ENCODE measurements at places on chromosomes 2 and 18.

DNA sequence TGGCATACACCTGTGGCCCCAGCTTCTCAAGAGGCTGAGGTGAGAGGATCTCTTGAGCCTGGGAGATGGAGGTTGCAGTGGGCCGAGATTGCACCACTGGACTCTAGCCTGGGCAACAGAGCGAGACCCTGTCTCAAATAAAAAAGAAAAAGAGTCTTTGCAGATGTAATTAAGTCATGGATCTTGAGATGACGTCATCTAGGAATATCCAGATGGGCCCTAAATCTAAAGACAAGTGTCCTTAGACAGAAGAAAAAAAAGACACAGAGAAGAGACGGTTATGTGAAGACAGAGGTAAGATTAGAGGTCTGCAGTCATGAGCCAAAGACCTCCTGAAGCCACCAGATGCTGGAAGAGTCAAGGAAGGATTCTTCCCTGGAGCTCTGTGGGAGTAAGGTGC is 74.3 kb downstream of the RHOB start:
- no peak for DNase-seq

- DNase-seq: no peak
Measured at GRCh38 chr2:217849154-217849975, 153.4 kb downstream of the TNS1 start.

GRCh38 chr2:175966839-175967238 is 35.2 kb downstream of the LNPK start:
- DNase-seq: no peak

DNA sequence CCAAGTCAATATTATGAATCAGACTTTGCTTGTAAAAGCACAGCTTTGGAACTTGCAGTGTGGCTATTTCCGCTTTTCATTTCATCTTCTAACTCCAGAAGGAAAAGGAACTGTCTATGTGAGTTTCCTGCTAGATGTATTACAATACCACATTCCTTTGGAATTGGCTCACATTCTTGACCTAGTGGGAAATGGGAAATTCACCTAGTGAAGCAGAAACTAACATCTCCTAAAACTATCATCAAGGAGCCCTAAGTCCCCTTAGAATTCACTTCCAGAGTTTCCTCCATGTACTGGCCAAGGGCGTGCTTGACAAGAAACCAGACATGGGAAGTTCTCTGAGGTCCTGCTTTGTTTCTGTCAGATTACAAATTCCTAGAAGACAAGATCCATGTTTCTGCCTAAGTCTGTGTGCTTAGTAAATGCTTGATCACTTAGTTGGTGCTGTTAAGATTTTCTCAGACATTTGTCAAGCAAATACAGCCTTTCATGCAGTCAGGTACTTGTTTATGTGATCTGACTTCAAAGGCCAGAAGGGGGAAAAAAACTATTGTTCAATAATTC is 275.7 kb upstream of the FN1 start:
- DNase-seq: no peak

GRCh38 chr18:32174719-32175118 is 15.1 kb upstream of the MEP1B start:
- DNase-seq: no peak

DNA sequence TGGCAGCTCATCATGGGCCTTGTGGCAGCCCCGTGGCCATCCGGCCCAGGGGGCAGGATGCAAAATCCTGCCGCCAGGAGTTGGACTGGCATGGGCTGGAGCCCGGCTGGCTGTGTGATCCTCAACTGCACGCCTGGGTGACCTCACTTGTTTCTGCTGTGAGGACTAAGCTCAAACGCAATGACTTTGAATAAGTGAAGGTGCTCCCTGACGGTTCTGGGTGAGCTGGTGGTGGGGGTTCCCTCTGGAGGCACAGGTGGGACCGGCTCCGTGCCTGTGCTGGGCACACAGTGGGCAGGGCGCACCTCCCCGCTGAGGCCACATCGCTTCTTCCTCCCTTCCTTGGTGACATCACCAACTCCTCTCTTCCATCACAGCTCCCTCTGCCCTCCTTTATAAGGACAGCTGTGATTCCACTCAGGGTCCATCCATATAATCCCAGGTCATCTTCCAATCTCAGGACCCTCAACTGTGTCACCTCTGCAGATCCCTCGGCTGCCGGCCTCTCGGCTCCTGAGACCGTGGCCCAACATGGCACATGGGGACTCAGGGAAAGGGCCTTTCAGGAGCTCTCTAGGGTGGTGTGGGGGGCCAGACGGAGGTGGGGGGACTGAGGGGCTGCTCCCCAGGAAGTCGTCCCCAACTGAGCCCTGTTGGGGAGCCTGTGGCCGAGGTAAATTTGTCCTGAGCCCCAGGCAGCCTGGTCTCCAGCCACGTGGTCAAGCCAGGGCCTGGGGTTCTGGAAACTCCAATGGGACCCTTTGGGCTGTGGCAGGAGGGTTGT is 75.5 kb upstream of the ODC1 start:
- no peak for DNase-seq

GRCh38 chr2:105928563-105928962 is 183.9 kb downstream of the NCK2 start:
- no peak for DNase-seq

GRCh38 chr2:40721595-40721994 is 269.7 kb upstream of the SLC8A1 start:
- no peak for DNase-seq

DNA sequence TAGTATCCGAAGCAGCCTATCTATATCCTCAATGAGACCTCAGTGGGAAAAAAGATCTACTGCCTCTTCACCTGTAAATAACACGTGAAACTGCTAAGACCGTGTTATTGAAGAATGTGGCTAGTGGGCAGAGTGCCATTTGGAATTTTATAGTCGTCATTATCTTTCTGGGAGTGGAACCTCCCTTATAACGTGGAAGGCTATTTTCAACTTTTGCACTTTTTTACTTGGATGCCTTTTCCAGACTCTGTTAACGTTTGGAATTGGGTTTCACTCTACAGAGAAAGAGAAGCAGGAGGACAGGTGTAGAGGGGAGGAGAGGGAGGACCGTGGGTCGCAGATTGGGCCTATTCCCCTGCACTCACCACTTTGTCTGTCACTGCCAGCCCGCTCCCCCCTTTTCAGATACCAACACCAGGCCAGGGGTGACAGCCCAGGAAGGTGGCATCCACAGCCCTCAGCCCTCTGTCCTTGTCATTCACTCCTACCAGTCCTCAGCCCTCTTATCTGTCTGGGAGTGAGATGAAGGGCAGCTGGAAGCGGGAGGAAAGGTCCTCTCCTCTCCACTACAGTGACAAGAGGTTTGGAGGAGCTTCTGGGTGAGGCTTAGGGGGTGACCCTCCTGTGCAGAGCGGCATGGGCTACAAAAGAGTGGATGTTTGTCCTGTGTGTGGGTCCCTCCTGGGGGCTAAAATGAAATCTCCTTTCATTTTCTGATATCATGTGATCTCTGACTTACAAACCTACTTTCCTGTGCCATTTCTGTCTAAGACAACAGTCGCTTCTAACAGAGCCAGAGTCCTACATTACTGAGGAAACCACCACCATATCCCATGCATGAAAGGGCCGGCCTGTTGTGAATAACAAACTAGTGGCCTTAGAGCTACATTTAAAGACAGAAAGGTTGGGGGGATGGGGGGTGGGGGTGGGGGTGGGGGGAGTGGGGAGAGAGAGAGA is 23.9 kb upstream of the CEP68 start:
- DNase-seq: no peak

GRCh38 chr2:235366807-235367206 is 127.0 kb upstream of the AGAP1 start:
- no peak for DNase-seq

- no peak for DNase-seq
Measured at GRCh38 chr2:222774941-222775340, 85.9 kb upstream of the ACSL3 start.

DNA sequence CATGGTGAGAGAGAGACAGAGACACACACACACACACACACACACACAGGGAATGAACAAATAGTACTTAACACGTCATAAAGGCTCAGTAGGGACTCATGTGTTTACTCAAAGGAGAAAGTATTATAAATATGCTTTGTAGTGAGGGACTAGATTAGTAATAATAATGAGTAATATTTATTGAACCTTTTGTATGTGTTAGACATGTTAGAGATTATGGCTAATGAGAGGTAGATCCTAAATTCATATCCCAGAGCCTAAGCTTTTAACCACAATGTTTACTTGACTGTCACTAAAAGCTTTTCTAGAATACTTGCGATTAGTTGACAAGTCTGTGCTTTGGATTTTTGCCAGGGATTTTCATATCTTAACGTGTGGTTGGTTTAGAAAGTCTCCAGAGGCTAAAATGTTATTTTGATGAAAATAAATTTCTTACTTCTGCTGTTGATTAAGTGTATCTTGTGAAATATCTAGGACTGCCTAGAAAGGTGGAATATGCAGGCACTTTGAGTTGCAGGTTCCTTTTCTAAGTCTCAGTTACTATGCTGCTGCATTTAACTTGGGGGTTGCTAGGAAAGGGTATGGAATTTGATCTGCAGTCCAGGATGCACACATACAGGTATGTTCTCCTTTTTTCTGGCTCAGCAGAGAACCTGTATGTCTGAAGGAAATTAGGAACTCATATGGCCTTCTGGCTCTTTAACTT is 64.5 kb downstream of the UBR3 start:
- no peak for DNase-seq

- no peak for DNase-seq
Measured at GRCh38 chr2:238739668-238740067, 108.2 kb upstream of the TWIST2 start.

GRCh38 chr2:71694501-71695234 is 241.3 kb downstream of the DYSF start:
- DNase-seq: no peak

- DNase-seq: peak; percentile 32
Measured at GRCh38 chr18:5294457-5295230, 882 bp downstream of the ZBTB14 start.

All from activated CD8-positive, alpha-beta memory T cell treated with anti-CD3 and anti-CD28 coated beads for 48 hours (primary cell).